ENCODE measurements at places on chromosomes 4 and X.

DNA sequence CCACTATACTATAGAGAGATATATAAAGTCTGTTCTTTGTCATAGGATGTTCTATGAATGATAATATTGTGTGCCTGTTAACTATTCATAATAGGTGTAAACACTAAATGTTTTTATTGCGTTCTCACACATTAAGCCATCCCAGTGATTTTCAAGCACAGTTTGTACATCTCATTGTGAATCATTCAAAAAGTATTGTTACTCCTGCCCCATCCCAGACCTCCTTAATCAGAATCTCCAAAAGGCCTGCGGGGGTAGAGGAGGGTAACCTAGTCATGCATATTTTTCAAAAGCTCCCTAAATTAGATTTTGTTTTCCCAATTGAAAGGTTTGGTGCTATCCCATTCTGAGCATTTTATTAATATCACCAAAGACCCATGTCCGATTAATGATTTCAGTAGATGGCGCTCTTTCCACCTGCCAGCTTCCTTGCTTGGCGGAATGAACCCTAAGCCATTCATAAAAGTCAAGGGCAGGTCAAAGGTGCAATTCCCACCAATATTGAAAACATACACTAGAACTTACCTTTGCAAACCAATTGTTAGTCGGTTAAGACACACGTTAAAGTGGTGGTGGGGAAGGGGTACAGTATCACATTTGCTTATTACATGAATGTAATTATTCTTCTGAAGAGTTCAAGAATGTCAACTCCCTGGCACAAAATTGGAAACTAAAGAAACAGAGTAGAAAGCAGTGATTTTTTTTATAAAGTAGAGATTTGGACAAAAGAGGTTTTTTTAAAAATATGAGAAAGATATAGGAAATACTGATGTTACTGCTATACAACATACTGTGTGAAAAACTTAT lies 5.8 kb upstream of the TET2 start:
- DNase-seq: no peak

DNA sequence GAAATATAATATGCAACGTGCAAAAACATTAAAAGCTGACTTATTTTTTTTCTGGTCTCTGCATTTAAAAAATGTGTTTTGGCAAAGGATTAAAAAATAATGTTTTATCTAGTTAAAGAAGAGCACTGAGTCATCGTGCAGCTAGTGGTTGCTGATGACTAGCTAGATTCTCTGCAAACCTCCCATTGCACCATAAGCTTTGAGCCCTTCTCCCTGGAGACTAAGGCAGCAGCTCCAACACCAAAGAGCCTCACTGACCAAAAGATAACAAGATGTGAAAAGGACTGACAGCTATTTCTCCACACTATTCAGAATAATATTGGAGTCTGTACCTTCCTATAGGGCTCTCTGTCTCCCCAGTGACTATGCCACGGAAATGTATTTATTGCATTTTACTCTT lies 424.3 kb downstream of the SLITRK2 start:
- no peak for DNase-seq

DNA sequence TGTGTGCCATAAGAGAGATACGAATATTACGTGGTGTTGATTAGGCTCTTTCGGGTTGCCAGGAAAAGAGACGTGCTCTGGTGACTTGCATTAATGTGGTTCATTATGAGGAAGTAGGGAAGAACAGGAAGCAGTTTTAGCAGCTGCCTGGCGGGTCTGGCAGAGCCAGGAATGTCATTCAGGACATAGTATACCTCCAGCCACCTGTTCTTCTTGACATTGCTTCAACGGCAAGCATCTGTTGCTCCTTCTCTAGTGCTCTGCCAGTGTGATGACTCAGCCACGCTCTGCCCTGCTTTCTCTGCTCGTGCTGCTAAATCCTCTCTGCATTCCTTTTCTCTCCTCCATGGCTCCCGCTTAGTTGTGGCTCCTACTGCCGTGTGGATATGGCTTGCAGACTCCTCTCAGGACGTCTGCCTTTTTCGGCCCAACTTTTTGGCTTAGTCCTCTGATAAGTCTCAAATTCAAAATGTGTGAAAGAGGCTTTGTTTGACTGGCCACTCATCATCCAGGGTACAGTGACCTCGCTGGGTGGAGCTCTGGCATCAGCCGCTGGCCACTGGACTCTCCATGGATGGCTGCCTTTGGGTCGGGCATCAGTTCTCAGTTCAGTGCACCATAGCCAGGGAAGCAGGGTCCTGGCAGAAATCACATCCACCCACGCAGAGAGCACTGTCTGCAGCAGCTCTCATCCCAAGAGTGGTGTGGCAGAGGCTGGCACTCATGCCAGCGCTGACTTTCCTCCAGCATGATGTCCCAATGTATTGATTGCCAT lies 89.3 kb upstream of the KLF3 start:
- DNase-seq: no peak

DNA sequence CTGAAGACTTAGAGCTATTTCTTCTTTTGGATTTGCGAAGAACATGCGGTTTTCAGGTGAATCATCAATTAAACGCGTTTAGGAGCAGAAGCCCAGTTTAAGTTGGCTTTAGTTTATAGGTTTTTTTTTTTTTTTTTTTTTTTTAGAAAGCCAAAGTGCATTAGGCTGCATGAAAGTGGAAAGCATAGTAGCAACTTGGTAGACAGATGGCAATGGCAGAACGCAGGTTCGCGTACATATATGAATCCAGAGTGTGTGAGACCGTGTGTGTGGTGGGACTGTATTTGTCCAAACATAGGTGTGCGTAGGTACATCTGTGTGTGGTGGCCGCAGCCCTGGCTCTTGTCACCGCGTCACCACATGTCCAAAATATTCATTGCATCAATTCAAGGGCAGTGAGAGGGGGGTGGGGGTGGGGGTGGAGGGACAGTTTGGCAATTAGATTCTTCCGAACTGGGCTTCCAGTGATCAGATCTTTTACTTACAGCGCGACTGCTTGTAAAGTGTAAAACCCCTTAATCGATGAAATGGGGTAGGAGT lies 901 bp downstream of the JADE1 start:
- no peak for DNase-seq

- DNase-seq: no peak
These were observed 84.8 kb upstream of the BMP2K start for GRCh38 chr4:78691334-78691754.

DNA sequence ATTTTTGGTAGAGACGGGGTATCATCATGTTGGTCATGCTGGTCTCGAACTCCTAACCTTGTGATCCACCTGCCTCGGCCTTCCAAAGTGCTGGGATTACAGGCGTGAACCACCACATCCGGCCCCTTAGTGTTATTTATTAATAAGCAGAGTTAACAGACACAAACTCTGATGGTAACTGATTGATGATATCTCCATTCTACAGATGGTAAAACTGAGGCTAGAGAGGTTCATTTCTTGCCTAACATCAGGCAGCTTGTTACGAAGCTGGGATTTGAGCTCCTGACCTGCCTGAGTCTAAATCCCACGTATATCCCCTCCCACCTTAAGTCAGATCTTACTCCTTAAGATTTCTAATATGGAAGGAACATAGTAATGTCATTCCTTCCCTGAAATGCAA lies 36.9 kb downstream of the TBC1D14 start:
- no peak for DNase-seq

Measured in activated gamma-delta T cell treated with anti-CD3 and anti-CD28 coated beads, Interleukin-2, amount 50 U/mL, for 16 hours (primary cell).